Nucleus accumbens (tissue), 56 donors: ENCODE measurements at places on chromosomes 3 and 15.

DNA sequence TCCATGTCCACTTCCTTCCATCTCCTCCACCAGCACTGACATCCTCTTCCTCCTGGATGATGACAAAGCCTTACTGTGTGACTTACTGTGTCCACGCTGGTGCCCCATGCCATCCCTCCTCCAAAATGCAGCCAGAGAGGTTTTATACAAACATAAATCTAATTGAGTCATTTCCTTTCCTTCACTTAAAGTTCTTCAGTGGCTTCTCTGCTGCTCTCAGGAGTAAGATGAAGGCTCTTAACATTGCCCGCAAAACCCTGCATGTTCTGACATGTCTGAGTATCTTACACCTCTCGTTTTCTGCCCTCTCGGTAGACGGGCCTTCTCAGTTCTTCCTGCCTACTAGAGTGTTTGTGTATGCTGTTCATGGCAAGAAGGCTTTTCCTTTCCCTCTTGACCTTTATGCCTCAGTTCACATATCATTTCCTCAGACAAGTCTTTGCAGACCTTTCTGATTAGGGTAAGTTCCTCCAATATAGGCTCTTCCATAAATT lies 175.5 kb downstream of the CFAP20DC start:
- no peak for DNase-seq

DNA sequence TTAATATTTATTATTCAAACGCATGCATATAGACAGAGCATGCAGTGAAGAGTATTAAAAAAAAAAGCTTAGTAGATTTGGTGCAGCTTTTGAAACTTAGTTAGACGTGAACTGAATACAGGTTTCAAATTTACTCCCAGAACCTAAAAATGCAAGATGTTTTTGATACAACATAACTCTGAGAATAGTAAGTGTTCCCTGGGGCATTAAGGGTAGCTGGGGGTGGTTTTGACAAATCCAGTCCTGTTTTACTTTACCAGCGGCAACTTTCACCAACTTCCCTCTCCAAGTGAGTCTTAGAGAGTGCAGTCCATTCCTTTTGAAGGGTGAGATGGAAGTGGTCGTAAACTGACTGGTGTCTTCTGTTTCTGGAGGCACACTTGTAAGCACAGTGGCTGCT lies 11.2 kb downstream of the NCBP2 start:
- no peak for DNase-seq

GRCh38 chr15:62190274-62190673 lies 25.2 kb upstream of the C2CD4B start:
- no peak for DNase-seq

- no peak for DNase-seq
These were observed at the start of gene TMEM40 for GRCh38 chr3:12759097-12759679. TMEM40 (minus strand) TSS chr3:12759259; CDS start chr3:12749832, 9,427 bp downstream.

GRCh38 chr3:123346021-123346420 lies 102.9 kb downstream of the ADCY5 start:
- no peak for DNase-seq

GRCh38 chr3:134007819-134008218 lies 21.9 kb downstream of the SLCO2A1 start:
- no peak for DNase-seq

DNA sequence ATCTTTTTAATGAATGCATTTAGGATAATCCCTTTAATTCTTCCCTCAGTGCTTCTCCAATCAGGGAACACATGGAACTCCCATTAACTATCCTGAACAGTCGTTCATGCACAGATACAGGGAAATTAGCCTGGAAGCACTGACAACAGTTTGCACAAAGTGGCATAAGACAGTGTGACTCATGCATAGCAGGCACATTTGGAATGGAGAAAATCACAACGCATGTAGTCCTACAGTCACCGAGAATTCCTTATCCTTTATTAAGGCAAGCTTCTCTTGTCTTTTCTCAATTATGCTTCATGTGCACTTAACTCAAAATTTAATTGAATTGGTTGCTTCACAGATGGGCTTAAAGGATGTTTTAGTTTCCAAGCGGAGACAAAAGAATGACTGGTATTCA lies 155.0 kb upstream of the CRBN start:
- no peak for DNase-seq

GRCh38 chr3:171245796-171246765 lies 214.1 kb downstream of the TNIK start:
- DNase-seq, result no peak

- DNase-seq, result no peak
These were observed 347.2 kb upstream of the TPRG1 start for GRCh38 chr3:188824566-188824965.

GRCh38 chr3:45218578-45219390 lies 7.3 kb downstream of the TMEM158 start:
- no peak for DNase-seq

- DNase-seq, result no peak
These were observed 59.3 kb downstream of the NR1D2 start for GRCh38 chr3:24004171-24004938.

DNA sequence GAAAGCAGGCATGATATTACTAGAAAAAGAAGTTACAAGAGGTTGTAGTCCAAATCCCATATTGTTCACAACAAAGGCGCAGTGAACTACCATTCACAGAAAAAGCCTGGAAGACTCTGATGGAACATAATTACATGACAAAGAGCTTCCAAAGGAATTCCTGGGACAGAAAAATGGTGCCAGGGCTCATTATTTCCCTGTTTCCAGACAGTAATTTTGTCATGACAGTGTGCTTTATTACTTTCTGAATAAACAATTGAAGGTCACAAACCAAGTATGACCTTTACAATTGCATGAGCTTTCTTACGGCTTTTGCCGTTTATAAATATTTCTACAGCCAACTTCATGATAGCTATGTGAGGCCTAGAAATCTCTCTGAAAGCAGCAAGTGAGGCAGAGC lies 61.0 kb downstream of the CYFIP1 start:
- DNase-seq, result no peak

- no peak for DNase-seq
These were observed 208.0 kb downstream of the NR2F2 start for GRCh38 chr15:96538491-96538890.

- no peak for DNase-seq
These were observed 7.0 kb upstream of the ACTC1 start for GRCh38 chr15:34802371-34802770.

DNA sequence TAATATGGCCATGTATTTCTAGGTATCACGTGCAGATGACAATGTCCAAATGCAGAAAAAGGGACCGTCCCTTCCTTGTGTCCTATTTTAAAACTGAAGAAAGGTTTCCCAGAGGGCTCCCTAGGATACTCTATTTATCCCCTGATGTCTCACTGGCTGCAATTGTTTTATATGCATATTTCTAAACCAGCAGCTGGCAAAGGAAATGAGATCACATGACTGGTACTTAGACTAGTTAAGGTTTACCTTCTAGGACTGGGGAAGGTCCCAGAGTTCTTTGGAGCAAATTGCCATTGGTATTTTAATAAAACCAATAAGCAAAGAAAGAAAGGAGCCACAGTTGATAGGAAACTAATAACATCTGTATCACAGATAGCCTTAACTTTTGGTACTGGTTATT lies 29.5 kb downstream of the GTF2E1 start:
- DNase-seq, result no peak

GRCh38 chr3:120021523-120021922 lies 72.7 kb downstream of the GSK3B start:
- DNase-seq, result no peak

DNA sequence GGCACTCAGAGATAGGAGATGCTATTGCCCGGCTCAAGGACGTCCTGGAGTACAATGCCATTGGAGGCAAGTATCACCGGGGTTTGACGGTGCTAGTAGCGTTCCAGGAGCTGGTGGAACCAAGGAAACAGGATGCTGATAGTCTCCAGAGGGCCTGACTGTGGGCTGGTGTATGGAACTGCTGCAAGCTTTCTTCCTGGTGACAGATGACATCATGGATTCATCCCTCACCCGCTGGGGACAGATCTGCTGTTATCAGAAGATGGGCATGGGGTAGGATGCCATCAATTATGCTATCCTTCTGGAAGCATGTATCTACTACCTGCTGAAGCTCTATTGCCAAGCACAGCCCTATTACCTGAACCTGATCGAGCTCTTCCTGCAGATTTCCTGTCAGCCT lies 26.4 kb downstream of the BCL2A1 start:
- no peak for DNase-seq

DNA sequence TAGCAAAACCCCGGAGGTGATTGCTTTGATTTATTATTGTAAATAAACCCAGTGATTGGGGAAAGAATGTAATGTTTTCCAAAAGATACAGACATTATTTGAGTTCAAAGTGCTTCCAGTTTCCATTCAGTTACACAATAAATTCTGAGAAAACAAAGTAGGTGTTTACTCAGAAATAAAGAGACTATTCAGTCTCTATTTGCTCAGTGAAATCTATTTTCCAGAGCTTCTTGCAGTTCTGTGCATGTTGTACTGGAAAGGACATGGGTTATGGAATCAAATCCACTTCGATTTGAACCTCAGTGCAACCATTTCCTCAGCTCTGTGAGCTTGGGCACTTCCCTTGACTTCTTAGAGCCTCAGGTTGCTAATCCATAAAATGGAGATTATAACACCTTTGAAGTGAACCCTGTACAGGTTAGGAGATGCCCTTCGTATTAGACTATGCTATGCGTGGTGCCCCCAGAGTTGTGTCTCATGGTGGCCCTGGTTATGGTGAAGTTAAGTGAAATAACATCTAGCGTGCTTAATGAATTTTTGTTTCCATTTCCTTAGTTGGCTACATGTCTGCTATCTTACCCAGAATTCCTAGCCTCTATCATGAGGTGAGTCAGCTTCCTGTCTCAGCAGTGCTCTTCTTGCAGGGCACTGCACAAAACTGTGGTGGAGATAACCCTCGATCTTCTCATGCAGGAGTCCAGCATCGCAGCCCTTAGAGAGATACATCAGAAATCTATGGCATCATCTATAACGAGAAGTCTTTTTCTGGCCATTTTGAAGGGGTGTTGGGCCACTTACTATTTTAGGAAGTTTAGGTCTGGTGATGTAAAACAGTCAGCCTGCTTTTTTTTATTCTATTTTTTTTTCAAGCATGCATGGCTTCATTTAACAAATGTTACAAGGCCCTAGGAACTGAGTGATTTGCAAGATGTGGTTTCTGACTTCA lies 97.7 kb downstream of the RPL39L start:
- no peak for DNase-seq

GRCh38 chr3:157059181-157059580 lies 100.8 kb downstream of the CCNL1 start:
- no peak for DNase-seq

DNA sequence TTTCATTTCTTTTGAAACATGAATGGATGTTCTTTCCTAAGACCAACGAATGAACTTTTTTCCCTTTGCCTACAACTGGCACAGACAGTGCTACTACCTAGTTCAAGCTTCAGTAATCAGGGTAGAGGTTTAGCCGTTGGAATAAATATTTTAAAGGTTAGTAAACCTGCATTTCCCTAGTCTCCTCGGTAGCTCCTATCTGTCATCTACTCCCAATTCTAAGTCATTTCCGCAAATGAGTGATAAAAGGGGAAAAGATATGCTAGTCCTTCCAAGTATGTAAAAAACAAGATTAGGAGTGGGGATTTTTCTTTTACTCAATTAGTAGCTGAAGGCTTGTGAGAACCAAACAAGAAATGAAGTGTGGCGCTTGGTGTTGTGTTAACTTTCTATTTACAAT lies 15.2 kb downstream of the SLTM start:
- DNase-seq, result no peak

- no peak for DNase-seq
These were observed 352.2 kb upstream of the SUCLG2 start for GRCh38 chr3:68006646-68007045.

DNA sequence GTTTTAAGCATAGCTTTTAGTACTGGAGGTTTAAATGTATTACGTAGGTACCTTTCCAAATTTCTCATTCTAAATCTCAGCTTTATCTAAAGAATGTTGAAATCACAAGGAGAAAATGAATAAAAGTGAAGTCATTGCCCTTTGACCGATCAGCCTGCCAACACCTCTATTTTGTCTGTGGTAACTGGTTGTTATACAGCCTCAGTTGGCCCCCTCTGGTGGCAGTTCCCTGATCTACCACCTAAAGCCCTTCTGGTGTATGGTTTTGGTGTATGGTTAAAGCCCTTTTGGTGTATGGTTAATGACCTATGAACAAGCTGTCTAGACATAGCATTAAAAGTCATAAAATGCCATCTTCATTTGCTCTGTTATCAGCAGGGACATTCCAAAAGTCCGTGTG lies 378.2 kb upstream of the AZI2 start:
- no peak for DNase-seq

DNA sequence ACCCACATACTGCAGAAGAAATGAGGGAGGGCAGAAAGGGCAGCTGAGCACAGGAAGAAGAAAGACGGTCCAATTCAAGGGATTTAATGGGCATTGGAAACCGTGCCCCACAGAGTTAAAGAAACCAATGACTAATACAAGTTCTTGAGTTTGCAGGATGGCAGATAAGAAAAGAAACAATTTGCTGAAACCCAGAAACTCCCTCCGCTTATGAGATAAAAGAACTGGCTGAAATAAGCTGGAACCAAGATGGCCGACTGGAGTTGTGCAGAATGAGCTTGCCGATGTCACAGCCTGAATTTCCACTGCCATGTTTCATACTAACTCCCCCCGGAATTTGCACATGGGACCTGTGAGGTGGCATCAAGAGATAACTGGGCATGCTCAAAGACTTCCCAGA lies 47.1 kb downstream of the SCAP start:
- DNase-seq, result no peak

- DNase-seq, result no peak
These were observed 71.9 kb downstream of the ARNT2 start for GRCh38 chr15:80476036-80476435.

DNA sequence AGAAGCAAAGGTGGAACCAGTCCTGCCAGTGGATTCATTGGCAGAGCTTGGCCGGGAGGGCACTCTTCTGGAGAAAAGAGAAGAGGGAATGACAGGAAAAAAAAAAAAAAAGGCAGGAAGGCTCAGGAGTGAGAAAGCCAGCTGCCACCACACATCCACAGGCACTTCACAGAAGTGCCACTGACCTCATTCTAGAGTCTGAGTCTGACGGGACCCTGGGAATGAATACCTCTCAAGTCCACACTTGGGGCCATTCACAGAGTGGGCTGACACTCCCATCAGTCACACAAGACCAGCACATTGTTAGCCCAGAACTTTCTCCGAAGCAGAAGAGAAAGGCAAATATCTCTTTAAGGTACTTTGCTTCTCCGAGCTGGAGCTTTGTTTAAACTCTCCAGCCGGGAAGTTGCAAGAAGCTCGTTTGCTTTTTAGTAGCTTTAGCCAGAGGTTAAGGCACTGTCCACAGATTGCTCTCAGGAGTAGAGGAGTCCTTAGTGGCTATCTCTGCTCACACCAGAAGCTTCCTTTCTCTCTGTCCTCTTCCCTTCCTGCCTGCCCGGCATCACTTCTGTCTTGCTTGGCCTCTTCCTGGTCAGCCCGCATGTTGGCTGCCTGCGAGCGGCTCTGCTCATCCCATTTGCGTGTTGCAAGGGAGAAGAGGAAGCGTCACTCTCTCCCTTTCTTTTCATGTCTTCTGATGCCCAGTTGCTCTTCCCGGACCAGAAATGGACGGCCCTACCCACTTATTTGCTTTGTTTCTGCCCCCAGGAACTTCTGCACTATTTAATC lies 53.8 kb downstream of the CMTM6 start:
- DNase-seq, result no peak
